ENCODE measurements at places on chromosomes 16 and 17.

DNA sequence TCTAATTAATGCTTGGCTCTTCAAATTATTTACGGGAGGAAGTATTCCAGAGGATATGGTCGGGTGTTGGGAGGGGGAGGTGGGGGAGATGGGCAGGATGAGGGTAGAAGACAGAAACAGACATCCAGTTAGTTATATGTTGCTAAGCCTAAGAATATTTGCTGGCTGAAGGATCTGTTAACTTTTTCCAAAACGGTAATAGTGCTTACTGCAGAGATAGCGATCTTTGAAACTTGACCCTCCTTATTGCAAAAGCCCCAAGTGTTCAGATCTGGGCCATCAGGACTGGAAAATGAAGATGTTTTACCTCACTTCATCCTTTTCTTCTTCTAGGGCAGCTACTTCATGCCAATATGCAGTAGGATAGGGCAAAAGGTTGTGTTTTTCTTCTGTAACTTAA lies 27.0 kb upstream of the MMD start:
- no peak for DNase-seq

DNA sequence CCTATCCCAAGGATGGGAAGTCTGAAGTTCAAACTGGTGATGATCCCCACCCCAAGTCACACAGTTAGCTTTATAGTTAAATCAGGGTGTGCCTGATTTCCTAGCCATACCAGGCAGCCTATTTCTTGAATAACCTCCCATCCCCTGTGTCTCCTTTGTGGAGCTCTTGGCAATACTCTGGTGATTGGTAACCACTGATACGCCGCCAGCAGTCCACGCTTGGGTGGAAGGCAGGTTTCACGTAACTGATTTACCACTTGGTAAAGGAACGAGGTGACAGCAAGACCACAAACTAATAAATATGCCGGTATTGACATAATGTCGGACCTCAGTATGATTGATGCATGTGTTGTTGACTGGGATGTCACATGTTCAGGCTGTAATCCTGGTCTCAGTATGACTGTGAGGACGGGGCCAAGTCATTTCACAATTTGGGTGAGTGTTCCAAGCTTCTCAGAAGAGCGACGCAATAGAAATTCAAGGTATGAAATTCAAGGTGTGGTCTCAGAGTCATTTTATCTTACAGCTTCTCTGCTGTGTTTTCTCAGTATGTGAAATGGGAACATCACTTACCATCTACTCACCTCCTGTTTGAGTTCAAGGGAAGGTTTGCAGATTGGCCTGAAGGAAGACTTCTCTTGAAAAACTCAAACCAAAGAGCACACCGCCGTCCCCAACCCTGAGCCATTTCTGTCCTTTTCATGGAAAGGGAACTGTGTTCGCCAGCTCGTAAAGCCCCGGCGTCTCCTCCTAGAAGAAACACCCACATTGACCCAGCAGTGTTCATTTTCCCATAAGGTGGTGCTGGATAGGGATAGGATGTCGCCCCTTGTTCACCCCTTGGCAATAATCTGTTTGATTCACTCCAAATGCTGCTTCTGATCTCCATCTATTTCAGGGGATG lies 678.9 kb downstream of the WWOX start:
- DNase-seq, result no peak

- DNase-seq, result no peak
Measured at GRCh38 chr17:61073799-61074513, 325.7 kb upstream of the TBX2 start.

GRCh38 chr17:82967268-82968032 lies 112.0 kb upstream of the METRNL start:
- no peak for DNase-seq

- DNase-seq, result no peak
Measured at GRCh38 chr17:77126519-77126918, 14.2 kb upstream of the SEC14L1 start.

DNA sequence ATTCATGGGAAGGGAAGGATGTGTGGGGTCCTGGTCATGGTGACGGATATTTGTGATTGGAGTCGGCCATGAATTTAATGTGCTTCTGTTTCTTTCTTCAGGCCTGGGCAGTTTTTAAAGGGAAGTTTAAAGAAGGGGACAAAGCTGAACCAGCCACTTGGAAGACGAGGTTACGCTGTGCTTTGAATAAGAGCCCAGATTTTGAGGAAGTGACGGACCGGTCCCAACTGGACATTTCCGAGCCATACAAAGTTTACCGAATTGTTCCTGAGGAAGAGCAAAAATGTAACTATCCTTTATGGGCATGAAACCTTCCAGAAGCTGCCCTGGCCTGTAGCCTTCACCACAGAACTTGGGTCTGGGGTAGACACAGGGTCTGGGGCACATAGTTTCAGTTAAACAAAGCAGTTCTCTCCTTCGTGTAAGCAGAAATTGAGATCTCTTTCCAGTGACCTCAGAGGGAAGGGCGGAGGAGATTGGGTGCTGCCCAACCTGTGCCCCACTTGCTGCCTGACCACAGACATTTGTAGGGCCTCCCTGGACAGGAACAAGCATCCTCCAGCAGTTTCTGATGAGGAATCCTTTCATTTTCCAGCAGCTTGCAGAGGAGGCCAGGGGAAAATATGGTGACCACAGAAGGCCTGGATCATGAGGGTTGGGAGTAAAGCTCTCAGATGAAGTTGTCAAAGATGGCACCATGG lies 10.1 kb downstream of the IRF8 start:
- DNase-seq, result no peak

DNA sequence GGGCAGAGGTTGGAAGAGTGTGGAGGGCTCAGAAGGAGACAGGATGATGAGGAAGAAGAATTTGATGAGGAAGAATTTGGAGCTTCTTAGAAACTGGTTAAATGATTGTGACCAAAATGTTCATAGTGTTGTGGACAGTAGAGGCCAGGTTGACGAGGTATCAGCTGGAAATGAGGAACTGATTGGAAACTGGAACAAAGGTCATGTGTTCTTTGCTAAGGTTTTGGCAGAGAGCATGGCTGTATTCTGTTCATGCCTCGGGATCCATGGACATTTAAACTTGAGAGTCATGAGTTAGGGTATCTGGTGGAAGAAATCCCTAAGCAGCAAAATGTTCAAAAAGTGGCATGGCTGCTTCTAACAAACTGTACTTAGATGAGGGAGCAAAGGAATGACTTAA lies 19.3 kb downstream of the CHMP6 start:
- no peak for DNase-seq

DNA sequence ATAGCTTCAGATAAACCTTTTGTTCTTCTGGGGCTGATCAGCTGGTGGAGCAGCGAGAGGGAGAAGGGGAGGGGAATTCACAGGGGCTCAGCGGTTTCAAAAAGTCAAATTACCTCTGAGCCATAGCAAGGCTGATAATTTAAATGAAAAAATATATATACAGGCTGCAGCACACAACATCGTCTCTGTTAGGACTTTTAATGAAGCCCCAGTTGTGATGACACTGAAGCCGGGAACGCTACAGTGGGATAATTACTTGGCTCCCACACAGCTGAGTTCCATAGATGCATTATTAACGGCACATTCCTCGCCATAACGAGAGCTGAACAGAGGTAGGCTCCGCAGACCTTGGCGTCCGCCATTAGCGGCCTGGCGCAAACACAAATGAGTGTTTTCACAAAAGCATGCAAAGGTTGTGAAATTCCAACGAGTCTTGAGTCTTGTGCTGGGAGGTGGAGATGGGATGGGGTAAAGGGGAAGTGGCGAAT lies 216.0 kb downstream of the C16orf78 start:
- DNase-seq, result no peak

- DNase-seq, result no peak
Measured at GRCh38 chr17:20926532-20926931, 116.3 kb downstream of the USP22 start.

GRCh38 chr16:86259499-86259898 lies 250.8 kb upstream of the FOXF1 start:
- no peak for DNase-seq

DNA sequence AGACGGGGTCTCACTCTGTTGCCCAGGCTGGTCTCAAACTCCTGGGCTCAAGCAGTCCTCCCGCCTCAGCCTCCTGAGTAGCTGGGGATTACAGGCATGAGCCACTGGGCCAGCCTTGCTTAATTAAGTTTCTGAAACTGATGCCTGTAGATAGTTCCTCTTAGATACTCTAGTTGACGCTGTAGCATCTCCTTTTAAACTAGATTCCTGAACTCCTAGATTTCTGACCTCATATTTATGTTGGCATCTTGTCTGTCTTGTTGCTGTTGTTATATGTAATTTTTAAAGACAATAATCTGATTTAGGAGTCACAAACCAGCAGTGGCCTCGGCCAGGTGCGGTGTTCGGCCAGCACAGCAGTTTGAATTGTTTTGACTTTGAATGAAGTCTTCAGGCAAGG lies 37.5 kb downstream of the DHRS7B start:
- no peak for DNase-seq

- DNase-seq, result no peak
Measured at GRCh38 chr16:46793841-46794240, 37.1 kb downstream of the C16orf87 start.

DNA sequence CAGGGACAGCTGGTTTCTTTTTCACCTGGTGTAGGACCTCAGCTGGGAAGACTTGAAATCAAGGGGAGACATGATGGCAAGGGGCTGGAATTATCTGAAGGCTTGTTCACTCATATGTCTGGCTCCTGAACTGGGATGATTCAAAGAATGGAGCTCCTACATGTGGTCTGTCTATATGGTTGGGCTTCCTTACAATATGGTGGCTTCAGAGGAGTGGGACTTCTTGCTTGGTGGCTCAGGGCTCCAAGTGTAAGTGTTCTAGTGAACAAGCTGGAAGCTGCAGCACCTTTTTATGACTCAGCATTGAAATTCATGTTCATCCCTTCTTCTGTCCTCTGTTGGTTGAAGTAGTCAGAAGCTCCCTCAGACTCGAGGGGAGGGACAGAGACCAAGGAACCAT lies 127.9 kb downstream of the MSI2 start:
- DNase-seq, result no peak

DNA sequence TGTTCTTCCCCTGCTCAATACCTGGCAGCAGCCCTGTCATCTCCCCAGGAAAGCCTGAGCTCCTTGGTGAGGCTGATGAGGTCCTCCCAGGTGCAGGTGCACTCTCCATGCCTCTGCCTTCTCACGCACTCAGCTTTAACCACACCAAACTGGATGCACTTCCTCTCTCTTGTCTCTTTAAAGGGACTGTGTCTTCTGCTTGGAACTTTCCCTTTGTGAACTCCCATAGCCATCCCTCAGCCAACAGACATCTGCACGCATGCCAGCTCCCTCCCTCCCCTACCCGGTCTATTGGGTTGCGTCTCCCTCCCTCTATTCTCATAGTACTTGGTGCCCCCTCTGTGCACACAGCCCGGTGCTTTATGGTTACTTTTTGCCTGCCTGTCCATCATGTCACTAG lies 231.2 kb downstream of the MSI2 start:
- DNase-seq, result no peak

- no peak for DNase-seq
Measured at GRCh38 chr16:15483857-15484256, 49.5 kb downstream of the BMERB1 start.

GRCh38 chr16:23826528-23827045 lies 9.2 kb upstream of the PRKCB start:
- DNase-seq, result no peak

DNA sequence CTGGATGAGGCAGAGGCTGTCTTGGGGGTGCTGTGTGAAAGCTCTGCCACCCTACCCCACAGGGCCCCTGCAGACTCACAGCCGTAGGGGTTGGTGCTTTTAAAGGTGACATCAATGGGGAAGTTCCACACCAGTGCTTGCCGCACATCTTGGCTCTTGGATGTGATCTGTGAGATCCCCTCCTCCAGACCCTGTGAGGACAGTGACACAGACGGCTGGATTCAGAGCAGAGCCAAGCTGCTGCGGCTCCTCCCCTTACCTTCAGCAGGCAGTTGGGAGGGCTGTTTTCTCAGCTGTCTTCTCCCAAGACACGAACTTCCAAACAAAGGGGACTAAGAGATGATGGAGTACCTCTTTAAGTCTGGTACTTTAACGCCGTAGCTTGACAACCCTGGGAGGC lies 4.8 kb downstream of the B9D1 start:
- no peak for DNase-seq

- DNase-seq, result no peak
Measured at GRCh38 chr17:74464730-74465377, 1.6 kb upstream of the CD300A start.

DNA sequence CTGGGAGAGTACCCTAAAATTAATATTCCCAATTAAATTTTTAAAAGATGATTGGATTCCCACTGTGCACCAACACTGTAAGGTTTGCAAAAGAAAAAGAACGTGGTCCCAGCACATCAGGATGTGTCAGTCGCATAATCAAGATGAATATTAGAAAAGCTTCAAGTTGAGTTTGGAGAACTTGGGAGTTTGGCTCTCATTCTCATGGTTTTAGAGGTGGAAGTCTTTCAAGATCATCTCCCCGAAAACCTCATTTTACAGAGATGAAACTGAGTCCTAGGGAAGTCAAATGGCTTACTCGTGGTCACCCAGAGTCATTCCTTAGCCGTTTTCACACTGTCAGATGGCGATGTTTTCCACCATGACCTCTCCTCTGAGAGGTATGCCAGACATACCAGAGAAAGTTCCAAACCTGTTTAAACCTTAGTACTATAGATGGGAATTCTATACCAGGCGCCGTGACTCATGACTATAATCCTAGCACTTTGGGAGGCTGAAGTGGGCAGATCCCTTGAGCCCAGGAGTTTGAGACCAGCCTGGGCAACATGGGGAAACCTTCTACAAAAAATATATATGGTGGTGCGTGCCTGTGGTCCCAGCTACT lies 1.2 kb downstream of the SEC14L1 start:
- no peak for DNase-seq

DNA sequence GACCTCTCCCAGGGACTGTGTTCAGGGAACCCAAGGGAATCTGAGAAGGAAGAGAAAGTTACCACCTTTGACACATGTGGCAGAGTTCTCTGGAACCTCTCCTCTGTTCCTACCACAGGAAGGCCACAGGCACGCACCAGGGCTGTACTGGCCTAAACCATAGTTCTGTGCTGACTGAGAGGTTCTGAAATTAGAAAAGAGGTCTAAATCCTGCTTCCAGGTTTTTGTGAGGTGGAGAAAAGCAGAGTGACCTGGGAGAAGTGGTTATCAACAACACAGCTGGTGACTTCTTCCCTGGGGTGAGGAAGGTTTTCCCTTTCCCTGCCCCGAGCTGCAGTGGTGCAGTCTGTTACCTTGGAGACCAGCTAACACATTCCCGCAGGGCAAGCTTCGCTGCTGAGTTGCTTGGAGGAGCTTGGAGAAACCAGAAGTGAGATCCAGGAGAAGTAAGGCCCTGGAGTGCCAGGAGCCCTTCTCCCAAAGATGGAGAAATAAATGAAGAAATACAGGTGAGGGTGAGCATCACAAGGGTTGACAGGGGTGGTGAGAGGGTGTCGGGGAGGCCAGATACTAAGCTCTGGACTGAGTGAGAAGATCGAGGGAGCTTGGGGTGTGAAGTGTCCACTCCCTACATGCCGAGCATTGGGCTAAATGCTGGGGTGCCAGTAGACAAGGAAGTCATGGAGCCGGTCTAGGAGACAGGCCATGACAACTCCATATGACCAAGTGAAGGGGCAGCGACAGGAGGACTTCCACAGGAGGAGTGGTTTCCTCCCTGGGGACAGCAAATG lies at the start of gene VWA3A:
Gene VWA3A (plus strand): TSS at position 399 of the 791 bp plus-strand sequence. CDS start 97 bp downstream, at position 496.
- peak; percentile 21 for DNase-seq

- no peak for DNase-seq
Measured at GRCh38 chr16:11429823-11430222, 84.6 kb downstream of the RMI2 start.
